AG08395 (cell line): ENCODE measurements at places on chromosomes 3 and 15.

GRCh38 chr15:31326875-31327668, 437 bp downstream of the KLF13 start:
- DNase-seq = peak; percentile 61

GRCh38 chr3:23762214-23762613, 43.5 kb upstream of the UBE2E1 start:
- DNase-seq = no peak

- DNase-seq = no peak
These were observed 28.5 kb downstream of the KLHL25 start for GRCh38 chr15:85766001-85766831.

DNA sequence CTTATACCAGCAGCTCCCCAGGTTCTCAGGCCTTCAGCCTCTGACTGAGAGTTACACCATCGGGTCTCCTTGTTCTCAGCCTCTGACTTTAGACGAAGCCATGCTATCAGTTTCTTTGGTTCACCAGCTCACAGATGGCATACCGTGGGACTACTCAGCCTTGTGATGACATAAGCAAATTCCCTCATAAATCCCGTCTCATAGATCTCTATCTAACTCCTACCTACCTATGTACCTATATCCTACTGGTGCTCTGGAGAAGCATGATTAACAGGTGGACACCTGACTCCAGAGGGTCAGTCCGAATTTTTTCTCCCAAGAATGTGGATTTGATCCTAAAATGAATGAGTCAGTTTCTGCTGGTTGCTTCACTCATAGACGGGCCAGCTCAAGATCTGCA, 59.1 kb upstream of the CDV3 start:
- no peak for DNase-seq

GRCh38 chr3:185308126-185308754, 54.4 kb upstream of the EHHADH start:
- peak; percentile 72 for DNase-seq

- DNase-seq = no peak
These were observed 120.0 kb downstream of the FNDC3B start for GRCh38 chr3:172159376-172159775.

GRCh38 chr3:33717616-33717865, 513 bp downstream of the CLASP2 start:
- DNase-seq = peak; percentile 58

DNA sequence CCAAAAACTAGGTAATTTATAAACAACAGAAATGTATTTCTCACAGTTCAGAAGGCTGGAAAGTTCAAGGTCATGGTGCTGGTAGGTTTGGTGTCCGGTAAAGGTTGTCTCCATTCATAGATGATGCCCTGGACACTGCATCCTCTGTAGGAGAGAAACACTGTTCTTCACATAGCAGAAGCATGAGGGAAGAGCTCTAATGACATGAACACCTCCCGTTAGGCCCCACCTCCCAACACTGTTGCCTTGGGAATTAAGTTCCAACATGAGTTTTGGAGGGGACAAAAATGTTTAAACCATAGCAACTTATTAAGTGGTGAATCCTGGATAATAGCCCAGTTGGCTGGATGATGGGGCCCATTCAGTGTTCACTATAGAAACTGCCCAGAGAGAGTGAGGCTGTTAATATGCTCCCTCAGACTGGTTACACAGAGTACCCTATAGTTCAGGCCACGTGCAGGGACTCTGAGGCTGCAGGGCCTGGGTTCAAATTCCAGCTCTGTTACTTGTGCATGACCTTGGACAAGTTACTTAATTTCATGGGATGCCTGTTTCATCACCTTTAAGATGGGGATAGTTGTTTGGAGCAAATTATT, 37.0 kb downstream of the CCNL1 start:
- DNase-seq = no peak

- DNase-seq = no peak
These were observed 144.8 kb downstream of the RBPMS2 start for GRCh38 chr15:64630396-64631107.

DNA sequence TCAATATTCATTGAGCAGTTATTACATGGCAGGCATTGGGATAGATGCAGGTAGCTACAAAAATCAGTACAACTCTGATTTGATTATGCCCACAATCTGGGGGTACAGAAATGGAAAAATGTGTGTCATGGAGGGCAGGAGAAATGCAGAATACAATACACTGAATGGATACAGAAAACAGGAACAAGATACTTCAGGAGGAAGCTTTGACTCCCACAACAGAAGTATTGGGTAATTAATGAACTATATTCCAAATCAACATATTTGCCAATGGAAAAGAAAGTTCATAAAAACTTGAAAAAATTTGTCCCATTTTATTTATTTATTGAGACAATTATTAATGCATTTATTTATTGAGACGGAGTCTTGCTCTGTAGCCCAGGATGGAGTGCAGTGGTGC, 207.0 kb downstream of the SUCLG2 start:
- no peak for DNase-seq

- peak; percentile 47 for DNase-seq
These were observed 274.7 kb downstream of the RBMS3 start for GRCh38 chr3:29555590-29555989.
